Fibroblast of the aortic adventitia (primary cell): ENCODE measurements at places on chromosomes 12 and 14.

DNA sequence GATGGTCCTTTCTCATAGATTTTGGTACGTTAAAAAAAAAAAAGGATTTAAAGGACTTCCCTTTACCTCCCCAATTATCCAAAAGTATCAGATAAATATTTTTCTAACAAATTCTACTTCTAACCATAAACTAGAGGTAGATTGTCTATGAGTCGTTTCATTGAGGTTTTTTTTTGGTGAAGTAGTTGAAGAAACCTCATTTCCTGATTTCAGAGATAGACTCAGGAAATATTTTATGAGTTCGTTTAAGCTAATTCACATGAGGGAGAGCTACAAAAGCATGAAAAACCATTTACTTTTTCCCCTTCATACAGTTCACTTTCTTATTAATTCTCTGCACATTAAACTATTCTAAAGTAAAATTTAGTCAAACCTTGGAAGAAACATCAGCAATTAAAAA, 112.5 kb downstream of the RALGAPA1 start:
- no peak for DNase-seq

- peak; percentile 54 for DNase-seq
Measured at GRCh38 chr14:61219673-61220072, 61.5 kb downstream of the TMEM30B start.

DNA sequence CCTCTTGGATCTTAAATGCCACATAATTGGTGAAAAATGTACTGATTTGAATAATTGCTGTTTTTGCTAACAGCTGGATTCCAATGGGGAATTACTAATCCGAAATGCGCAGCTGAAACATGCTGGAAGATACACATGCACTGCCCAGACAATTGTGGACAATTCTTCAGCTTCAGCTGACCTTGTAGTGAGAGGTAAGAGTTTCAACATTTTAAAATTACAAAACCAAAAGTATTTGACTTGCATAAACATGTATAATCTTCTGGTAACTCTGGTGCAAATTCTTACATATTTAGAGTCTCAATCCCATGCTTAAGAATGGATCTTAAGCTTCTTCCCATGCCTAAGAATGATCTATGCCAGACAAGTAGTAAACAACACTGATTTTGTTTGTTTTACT, 229.1 kb upstream of the PDZRN4 start:
- DNase-seq = no peak

DNA sequence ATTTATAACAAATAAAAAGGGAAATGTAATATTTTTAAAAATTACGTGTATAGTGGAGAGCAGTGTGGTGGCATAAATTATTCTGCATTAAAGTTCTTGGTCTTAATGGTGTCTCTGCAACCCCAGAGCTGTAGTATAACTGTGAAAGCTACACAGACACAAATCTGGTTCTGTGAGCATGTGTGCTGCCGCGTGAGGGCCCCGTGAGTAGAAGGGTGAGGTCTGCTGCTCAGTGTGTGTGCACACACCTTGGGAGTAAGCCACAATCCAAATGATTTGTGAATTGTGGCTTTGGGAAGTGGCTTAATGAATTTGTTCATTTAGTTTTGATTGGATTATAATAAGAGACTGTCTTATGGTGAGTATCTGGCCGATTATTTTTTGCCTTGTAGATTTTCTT, 16.8 kb downstream of the PELI2 start:
- DNase-seq = no peak

GRCh38 chr14:100056964-100057795, 8.0 kb upstream of the EVL start:
- peak; percentile 46 for DNase-seq

DNA sequence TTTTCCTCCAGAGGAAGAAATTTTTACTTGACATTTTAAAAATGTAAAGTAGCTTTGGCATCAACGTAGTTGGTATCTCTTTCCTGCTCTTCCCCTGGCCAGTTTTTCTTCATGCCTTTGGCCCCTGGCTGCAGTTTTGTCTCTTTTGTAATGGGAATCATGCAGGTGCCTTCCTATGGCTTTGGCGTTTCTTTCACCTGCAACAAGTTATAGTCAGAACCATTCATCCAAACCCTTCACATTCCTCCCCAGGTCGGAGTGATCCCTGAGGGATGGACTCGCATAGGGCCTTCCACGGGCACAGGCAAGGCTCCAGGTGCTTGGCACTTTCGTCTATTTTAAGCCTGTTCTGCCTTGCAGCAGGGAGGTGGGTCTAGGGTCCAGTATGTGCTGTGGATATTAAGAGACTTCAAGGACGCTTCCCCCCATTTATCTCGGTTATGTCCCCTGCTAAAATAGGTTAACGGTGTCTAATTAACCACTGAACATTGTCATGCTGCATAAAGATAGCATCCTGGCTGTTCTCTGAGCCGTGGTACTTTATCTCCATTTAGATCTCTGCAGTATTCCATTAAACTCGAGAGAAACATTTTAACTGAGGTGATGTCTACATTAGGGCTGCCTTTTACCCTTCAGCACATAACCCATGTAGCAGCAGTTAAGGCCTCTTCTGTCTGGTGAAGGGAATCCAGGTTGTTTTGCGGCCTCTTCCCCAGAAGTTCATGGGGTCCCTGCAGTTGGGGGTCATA, 66.3 kb downstream of the IFT43 start:
- no peak for DNase-seq

- no peak for DNase-seq
Measured at GRCh38 chr12:40310211-40310610, 85.4 kb downstream of the LRRK2 start.

- DNase-seq = peak; percentile 4
Measured at GRCh38 chr14:99271221-99271941, 616 bp downstream of the BCL11B start.

DNA sequence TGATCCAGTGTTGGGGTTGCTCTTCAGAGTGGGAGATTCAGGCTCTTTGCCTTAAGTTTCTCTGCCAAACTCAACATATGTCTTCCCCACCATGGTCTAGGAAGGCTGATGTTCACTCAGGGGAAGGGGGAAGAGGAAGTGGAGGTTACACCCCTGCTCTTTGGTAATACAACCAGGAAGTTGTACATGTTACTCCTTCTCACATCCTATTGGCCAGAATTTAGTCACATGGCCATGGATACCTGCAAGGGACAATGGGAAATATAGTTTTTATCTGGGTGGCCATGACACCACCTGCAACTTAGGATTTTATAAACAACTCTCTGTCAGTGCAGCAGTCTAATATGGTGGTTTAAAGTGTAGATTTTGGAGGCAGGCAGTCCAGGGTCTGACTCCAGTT, 150.9 kb downstream of the TBX5 start:
- no peak for DNase-seq

GRCh38 chr14:67436006-67436866, 24.3 kb upstream of the PLEK2 start:
- no peak for DNase-seq

DNA sequence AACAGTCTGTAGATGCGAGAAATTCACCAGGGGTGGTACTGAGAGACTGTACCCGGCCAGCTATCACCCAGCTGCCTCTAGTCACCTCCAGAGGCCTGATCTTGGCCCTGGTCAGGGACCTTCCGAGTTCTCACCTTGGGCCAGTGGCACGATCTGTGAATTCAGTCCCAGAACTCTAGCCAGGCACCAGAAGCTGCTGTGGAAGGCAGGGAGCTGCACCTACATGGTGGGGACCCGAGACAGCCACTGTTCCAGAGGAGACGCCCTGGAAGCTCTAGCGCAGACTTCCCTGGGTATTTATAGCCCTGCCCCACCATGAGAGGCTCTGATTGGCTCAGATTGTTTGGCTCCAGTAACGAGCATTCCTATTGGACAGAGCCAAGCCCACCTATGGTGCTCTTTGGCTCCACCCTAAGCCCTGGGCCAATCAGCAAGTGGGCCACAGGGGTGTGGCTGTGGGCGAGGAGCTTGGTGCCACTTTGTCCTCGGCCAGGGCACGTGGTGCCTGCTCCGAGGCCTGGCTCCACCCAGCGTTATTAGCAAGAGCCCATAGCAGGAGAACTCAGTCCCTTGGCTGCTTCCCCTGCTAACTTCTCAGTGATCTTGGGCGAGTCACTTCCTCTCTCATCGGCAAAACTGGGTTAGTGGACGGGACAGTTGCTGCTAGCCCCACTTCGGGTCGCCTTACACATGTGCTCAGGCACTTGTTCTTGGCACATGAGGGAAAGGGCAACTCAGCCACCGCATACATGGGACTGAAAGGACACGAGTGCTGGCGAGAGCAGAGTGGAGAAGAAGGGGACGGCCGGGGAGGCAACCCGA, 89.0 kb upstream of the BCL11B start:
- DNase-seq = no peak
